Pancreas (tissue), 10 donors: ENCODE measurements at places on chromosomes 1 and 21.
A peak's percentile ranks its signal among the peaks of the same experiment; 100 is the strongest.

- no peak for DNase-seq
These were observed 43.0 kb downstream of the MATN1 start for GRCh38 chr1:30680429-30680828.

- DNase-seq, result no peak
These were observed 167.5 kb downstream of the CLIC6 start for GRCh38 chr21:34836103-34836932.

- no peak for DNase-seq
These were observed 479.2 kb downstream of the LTN1 start for GRCh38 chr21:28513428-28513827.

- no peak for DNase-seq
These were observed 37.7 kb upstream of the TMEM125 start for GRCh38 chr1:43232074-43232473.

DNA sequence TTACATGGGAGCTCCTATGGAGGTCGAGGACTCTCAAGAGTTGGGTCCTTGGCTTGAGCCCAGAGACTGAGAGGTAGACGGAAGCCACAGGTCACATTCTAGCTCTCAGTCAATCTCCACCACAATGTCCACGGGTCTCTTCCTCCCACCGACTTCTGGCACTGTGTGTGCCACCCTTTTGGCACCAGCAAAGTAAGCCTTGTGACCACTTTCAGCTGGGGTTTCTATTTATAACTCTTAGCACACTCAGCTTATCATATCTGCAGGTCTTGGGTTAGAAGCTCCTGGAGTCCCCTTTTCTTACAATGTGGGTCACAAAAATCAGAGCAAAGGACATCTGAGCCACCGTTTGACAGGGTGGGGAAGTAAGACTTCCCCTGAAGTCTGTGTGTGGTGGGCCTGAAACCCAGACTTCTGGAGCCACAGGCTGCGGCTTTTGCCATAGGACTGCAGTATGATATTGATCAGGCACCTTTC lies 28.3 kb downstream of the NCMAP start:
- no peak for DNase-seq

DNA sequence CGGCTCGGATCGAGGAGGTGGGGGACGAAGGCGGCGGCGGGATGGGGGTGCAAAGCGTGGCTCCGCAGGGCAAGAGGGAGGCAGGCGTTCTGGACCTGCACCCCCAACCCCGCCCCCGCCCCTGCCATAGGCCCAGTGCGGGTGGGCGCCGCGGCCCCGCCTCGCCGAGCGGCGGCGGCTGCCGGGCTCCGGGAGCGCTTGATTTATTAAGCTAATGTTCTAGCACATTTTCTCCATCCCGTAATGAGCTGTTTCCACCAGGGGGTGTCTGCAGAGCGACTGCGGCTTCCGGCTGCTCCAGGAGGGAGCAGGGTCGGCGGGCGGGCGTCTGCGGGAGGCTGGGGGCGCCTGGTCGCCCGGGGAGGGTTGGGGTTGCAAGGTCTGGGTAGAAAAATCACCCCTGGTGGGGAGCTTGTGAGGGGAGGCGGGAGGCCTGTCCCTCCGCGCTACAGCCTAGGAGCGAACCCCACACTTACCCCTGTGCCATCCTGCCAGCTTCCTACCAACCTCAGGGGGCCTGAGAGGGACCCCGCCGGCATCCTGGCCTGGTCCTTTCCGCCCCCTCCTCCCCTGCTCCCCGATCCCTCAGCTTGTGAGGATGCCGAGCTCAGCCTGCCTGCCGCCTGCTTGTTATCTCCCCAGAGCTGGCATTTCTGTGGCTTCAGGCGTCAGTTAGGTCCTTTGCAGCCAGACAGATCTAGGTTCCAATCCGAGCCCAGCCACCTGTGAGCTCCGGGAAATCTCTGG lies 48.5 kb upstream of the ACOT11 start:
- DNase-seq, result peak; percentile 67

DNA sequence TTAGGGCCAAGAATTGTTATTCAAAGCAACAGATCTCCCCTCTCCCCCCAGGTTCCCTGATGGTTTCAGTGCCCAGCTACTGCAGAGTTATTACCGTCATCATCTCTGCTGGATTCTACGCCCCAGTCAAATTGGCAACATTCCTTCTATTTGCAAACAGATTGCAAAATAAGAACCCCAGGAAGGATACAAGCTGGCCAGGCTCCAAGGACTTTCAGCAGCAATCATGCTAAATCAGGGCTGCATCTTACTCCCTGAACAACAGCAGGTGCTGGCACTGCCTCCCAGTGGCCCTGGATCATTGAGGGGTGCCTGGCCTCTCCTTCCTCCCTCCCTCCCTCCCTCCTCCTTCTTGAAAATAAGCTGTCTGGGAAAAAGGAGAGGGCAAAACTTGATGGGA lies 521.6 kb upstream of the BEND5 start:
- DNase-seq, result peak; percentile 17

GRCh38 chr1:24329797-24330543 lies 10.8 kb downstream of the GRHL3 start:
- DNase-seq, result no peak

GRCh38 chr1:80536461-80536860 lies 1264.3 kb upstream of the ADGRL2 start:
- DNase-seq, result no peak
